ENCODE measurements at places on chromosomes 2 and 18. TPM values are rescaled to one million over a fixed set of nuclear protein-coding genes. Genes with fewer than 3 reads are reported as not detected.

The SULT1C4 gene
- not detected for total RNA-seq

The AGAP1 gene
- 1.8 TPM for total RNA-seq

The ADRA2B gene
- total RNA-seq, result 0.21 TPM

- DNase-seq, result no peak
Observed at GRCh38 chr2:138881126-138881525, 100.9 kb upstream of the NXPH2 start.

DNA sequence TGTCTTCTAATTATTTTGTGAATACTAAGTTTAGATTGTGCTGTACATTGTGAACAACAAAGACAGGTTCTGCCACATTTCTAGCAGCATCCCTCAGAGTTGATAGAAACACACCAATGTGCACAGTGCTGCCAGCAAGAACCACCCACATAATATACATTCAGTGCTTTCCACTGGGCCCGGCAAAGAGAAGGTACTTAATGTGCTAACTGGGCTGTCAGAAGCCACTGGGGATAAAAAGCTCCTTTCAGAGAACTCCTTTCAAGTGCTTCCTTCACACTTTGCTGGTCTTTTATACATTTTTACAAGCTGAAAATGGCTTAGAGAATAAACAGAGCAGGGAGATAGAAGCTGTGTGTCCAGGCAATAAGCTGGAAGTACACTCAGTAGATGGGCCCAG is 58.0 kb upstream of the CAPN13 start:
- no peak for DNase-seq

GRCh38 chr2:137838255-137839092 is 125.8 kb upstream of the HNMT start:
- DNase-seq, result no peak

DNA sequence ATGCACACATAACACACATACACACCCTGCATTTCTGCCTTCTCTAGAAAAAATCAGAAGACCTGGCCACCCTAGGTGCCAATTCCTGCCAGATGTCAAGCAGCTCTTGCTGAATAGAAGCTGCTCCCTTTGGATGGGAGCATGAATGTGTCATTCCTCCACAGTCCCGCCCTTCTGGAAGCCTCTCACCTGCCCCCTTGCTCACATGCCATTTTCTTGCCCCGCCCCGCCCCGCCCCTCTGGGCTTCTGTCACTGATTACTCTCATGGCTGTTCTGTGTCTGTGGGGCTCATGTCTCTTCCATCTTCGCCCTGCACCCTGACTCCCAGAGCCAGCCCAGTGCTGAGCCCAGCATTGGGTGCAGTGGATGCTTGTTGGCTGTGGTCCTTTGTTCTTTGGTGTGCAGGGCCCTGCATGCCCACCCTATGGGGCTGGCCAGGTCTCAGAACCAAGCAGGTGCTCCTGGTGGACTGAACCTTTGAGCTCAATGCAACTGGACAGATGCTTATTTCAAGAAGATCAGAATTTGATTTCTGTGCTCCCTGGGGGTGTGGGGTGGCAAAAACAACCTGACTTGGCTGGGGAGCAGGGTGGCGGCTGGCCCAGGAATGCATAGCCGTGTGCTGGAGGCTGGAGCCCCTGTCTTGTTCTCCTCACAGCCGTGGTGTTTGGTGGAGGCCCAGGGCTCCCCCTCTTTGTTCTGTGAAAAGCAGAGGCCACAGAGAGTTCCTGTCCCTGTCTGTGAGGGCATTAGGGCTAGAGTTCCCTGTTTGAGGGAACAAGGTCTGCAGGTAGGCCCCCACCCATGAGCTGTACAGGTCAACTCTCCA is 140.6 kb upstream of the GLI2 start:
- DNase-seq, result no peak

GRCh38 chr2:144162652-144163051 is 357.3 kb downstream of the ZEB2 start:
- DNase-seq, result peak; percentile 15

DNA sequence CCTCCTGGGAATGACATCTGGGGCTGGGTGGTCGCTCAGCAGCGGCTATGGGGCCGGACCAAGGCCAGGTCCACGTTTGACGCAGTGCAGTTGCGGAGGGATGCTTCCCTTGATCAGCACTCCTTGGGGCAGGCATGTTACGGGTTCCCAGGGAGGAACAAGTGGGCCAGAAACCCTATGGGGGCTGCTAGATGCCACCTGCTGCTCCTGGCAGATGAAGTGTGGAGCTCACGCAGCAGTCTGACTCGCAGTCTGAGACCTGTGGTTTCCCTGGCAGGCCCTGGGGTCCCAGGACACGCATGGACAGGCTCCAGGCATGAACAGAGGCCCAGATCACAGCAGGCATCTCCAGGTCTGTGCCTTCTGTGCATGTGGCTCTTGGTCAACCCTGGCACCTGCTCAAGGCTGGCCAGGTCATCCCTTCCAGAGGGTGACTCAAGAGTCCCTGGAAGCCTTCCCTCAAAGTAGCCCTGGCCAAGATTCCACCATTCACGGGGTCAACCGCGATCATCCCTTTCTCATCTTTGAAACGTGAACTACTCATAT is 20.0 kb downstream of the KCNF1 start:
- no peak for DNase-seq

DNA sequence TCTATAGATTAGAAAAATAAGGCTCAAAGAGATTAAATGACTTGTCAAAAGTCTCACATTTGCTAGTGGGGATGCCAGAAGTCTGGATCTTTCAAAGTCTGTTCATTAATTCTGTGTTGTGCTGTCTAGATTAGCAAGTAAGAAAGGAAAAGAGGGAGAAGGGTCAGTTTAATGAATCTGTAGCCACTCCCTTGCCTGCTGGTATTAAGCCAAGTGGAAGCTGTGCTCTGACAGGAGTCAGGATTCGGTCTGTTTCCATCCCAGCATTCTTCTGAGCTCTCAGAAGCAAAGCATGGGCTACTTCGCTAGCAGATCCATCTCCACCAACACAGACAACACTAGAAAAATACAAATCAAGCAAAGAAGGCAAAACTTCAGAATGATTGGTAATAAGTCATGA is 98.5 kb downstream of the CERKL start:
- DNase-seq, result no peak

GRCh38 chr18:78725426-78725825 is 254.2 kb upstream of the SALL3 start:
- no peak for DNase-seq

DNA sequence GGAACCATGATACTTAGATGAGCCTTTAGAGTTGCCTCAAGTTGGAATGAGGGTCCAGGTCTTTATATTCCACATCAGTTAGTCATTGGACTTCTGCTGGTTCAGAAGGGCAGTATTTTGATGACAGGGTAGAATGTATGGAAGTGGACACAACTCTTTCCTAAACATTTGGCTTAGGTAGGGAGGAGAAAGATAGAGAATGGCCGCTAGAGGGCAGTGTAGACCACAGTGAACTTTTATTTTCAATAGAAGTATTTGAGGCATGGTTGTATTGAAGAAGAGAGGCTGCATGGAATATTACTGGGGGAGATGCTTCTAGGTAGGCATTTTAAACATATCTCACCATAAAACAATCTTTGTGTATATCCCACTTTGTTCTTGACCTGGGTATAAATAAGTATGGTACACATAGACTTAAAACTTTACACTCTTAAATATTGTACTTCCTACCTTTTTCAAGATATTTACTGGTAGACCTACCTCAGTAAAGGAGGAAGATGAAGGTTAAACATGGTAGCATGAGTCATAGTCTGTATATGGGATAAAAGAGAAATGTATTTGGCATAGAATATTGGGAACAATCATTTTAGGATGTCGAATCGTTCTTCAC is 497.6 kb upstream of the FAM98A start:
- DNase-seq, result no peak

All from activated T-helper 2 cell treated with anti-CD3 and anti-CD28 coated beads, Interferon-gamma antibody, Interleukin-2, Interleukin-4, amounts not matched to agents 10 μg/mL and 5 μg/mL and 100 μg/mL, durations not matched to agents 14 hours and 24 hours and 36 hours (primary cell).